ENCODE measurements at places on chromosomes 2 and 18.

DNA sequence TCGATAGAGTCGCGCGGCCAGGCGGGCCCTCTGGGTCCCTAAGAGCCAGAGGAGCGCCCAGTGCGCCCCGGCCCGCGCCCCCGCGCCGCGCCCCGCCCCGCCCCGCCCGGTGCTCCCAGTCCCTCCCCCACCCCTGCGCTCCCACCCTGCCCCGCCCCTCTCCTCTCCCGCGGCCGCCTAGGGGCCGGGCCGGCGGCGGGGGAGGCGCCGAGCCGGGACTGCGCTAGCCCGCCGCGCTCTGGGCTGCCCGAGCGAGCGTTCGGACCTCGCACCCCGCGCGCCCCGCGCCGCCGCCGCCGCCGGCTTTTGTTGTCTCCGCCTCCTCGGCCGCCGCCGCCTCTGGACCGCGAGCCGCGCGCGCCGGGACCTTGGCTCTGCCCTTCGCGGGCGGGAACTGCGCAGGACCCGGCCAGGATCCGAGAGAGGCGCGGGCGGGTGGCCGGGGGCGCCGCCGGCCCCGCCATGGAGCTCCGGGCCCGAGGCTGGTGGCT is at the start of gene GPC1:
GPC1 (plus strand) TSS at position 207 of the 491 bp plus-strand sequence; CDS start at position 463, 256 bp downstream.
- DNase-seq: peak; percentile 70

DNA sequence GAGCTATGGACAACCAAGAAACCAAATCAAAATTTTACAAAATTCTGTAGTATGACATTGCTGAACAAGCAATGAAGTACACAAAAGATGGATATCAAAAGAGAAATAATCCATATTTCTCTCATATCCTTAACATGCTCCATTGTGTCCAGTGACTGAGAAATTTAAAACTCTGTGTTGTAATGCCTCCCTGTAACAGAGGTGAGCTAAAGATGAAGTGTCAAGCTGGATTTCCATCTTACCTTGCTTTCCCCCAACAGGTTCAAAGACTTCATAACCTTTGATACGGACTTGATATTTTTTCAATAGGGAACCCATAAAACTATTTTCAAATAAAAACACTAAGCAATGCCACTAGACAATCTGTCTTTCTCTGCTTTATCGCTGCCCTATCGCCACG is 95.7 kb upstream of the SERTAD2 start:
- no peak for DNase-seq

DNA sequence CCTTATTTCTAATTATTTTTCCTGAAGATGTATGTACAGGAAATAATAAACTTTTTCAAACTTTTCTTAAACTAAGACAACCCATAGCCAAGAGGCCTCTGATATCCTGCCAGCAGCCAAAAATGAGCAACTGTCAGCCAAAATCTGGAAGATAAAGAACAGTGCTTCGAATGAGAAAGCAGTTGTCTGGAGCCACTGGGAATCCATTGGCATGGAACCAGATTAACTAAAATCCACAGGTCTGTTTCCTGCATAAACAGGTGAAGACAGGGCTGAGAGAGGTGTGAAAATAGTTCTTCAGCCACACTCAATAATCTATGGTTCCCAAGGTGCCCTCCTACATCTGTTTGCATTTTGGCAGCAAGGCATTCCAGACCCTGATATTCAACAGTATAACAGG is 1076.7 kb upstream of the PIK3C3 start:
- no peak for DNase-seq

GRCh38 chr2:231397928-231398294 is 2.4 kb downstream of the B3GNT7 start:
- DNase-seq: no peak

DNA sequence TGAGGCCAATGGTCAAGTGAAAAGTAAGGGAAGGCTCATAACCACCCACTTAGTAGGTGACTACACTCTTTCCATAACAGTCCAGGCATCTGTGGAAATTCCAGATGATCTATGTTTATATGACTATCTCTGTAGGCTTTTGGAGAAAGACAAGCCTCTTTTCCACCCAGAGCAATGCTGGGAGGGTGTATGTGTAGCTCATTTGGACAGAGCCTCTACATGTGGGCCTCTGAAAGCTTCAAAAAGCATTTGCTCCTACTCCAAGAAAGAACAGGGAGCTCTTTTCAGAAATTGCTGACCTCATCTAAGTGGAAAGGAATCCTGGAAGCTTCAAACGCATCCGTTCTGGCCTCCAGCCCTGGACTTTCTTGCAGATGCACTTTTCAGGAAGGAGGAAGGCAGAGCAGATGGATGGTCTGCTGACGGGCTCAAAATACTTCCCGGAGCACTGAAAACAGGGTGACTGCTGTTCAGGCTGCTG is 308.7 kb downstream of the LRATD1 start:
- no peak for DNase-seq

DNA sequence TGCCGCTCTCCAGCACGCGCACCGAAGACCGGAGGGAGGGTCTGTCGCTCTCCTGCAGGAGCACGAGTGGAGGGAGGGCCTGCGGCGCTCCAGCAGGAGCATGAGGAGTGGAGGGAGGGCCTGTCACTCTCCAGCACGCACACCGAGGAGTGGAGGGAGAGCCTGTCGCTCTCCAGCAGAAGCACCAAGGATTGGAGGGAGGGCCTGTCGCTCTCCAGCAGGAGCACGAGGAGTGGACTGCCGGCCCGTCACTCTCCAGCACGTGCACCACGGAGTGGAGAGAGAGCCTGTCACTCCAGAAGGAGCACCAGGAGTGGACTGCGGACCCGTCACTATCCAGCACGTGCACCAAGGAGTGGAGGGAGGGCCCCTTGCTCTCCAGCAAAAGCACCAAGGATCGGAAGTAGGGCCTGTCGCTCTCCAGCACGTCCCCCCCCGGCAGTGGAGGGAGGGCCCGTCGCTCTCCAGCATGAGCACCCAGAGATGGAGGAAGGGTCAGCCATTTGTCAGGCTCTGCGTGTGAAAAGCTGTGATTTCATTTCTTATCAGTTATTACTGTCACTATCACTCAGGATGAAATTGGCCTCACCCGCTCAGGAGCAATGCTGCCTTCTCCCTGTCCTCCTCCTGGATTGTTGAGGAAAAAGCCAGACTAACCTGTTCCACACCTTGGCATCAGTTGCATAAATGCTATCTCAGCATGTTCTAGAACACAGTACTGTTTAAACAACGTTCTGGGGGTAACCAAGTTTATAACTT is 35.9 kb downstream of the ADI1 start:
- DNase-seq: no peak

- no peak for DNase-seq
These were observed 22.4 kb upstream of the FEZ2 start for GRCh38 chr2:36620321-36620720.

- no peak for DNase-seq
These were observed 384.4 kb downstream of the TSN start for GRCh38 chr2:122139739-122140420.

DNA sequence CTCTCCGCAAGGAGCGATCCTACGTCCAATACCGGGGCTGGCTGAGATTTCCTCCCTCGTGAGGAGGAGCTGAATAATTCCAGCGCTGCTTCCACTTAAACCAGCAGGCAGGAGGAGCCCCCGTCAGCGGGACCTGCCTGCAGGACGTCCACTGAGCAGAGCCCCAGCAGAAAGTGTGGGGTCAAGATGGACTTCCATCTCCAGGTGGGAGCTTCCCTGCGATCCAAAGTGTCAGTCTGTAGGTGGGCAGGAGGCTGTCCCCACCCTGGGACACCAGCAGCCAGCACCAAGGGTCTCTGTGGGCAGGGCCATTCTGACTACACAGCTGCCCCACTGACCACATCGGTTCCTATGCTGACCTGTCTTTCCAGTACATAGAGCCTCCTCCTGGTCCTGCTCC is 462 bp upstream of the OTOS start:
- DNase-seq: no peak

- DNase-seq: no peak
These were observed 1093.6 kb downstream of the SUCLG1 start for GRCh38 chr2:83365476-83365875.

DNA sequence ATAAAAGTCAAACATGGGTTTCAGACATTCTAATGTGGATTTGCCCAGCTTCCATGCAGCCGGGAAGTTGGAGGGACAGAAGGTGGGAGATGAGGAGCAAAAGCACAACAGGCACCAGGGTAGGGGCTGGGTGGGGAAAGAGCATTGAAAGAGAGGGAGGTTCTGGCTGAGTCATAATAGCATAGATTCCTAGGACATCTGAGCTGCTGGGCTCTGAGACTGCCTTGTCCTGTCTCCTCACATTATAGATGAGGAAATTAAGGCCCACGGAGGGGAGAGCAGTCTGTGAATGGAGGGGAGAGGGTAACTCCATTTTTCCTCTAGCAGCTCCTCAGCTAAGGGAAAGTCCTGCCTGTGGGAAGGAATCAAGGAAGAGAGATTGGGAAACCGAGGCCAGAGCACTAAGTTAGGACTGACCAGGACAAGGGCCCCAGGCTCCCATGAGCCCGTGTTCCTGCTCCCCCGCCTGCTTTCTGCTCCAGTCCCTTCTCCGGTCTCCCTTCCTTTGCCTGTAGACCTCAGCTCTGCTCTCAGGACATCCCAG is 26.2 kb downstream of the SH2D6 start:
- DNase-seq: no peak

DNA sequence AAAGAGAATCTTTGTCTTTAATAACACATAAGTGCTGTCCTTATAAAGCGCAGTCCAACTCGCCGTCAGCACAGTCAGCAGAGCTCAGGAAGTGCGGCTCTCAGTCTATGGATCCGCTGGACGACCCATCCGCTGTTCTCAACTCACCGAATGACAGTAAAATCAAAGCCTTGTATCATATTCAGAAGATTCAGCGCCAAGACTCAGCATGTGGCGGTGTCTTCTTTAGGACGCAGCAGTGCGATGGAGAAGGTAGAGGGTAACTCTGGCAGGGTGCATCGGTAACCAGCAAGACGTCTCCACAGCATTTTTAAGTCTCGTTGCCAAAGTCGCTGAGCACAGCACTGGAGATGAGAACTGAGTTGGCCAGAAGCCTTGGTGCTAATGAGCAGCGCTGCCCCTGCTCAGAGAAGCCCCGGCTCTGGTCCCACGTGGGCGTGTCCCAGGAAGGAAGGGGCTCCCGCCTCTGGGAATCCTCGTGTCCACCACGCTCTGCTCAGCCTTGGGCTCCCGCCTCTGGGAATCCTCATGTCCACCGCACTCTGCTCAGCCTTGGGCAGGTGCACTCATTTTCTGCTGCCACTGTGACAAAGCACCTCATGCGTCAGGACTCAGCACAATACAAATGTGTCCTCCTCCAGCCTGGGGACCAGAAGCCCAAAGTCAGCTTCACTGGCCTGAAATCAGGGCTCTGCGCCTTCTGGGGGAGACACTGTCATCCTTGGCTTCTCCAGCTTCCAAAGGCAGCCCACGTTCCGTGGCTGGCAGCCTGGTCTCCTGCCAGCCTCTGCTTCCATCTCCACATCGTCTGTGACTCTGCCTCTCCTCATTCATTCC is 238.0 kb upstream of the SALL3 start:
- no peak for DNase-seq

DNA sequence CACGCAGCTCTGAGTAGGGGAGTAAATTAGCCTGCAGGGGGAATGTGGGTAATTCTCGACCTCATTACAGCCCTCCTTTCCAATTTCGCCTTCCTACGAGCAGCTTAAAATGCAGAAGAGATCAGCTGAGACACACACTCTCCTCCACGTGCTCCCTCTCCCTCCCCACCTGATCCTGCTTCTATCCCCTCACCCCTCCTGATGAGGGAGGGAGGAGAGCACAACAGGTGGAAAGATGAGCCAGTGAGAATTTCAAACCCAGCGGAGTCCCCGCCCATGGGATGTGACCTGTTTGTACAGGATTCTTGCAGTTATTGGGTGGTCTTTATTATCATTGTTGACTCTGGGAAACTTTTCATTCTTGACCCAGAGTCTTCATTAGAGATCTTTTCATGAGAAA is 35.5 kb downstream of the DDX18 start:
- no peak for DNase-seq

DNA sequence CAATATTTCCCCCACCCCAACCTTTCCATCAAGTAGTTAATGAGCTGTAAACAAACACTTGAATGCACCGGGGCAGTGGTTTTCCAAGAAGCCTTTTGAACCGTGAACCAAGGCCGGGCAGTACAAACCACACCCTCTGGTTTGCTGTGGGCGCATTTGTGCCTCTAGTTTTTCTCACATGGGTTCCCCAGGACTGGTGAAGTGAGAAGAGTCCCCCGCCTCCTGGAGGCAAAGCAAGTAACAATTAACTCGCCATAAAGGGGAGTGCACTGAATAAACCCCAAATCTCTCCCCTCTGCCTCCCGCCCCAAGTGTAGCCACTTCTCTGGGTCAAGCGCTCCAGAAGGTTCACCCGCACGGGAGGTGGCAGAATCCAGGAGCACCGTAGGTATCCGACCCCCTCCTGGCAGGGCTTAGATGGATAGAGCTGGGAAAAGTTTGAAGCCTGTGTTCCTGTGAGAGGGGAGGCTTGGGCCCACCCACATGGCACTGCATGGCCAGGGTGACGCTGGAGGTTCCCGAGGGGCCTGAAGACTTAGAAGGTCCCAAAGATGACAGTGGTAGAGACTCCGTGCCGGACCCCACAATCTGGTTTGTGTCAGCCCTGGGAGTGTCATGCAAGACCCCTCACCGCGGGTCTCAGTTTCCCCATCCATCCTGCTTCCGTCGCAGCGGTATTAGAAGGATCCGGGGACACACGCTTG is 182.2 kb downstream of the SMAD2 start:
- DNase-seq: no peak

DNA sequence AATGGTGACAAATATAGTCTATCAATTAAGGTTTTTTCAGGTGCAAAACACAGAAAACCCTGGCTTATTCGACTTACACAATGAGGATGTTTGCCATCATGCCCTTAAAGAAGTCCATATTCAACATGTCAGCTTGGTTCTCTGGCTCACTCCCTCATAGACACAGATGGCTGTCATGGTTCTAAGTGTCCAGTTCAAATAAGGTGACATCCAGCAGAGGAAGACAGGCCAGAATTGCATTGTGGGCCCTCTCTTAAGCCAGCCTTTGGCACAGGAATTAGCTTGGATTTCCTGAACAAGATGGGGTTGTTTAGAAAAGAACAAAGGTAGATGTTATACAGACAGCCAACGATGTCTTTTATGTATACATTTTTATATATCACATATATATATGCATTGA is 18.7 kb upstream of the SLC1A4 start:
- no peak for DNase-seq

DNA sequence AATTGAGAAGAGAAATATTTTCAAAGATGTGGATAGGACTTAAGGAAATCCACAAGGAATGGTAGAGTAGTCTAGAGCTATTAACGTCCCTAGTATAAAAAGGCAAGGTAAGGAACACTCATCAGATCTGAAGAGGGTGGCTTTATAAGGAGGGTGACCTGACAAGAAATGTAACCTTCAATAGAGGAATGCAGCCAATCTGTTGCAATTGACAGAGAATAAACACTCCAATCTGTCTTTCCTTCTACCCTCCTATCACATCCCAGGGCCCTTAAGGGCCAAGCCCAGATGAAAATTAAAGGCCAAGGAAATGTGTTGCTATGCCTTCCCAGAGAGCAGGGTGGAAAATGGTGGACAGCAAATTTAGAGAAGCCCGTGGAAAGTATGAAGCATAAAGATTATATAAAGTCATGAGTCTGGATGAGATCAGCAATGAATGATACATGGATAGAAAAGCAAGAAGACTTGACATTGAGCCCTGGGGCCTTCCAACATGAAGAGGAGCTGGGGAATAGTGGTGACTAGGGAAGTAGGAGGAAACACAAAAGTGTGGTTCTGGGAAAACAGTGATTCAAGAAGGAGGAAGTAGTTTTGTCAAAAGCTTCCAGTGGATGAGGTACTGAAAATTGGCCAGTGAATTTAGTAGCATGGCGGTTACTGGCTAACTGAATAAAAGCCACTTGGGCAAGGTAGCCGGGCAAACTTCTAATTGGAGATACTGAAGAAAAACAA is 270.6 kb upstream of the TANK start:
- DNase-seq: no peak

GRCh38 chr2:45207101-45207500 is 197.8 kb upstream of the SIX2 start:
- DNase-seq: no peak

Data from activated CD4-positive, alpha-beta T cell treated with anti-CD3 and anti-CD28 coated beads, Interleukin-10, Interleukin-2, amounts not matched to agents 100 ng/mL and 50 ng/mL, durations not matched to agents 16 hours and 8 hours (primary cell).